ENCODE measurements at places on chromosomes 16 and 17.

GRCh38 chr17:73639932-73640331 is 4.3 kb downstream of the SDK2 start:
- DNase-seq: no peak

DNA sequence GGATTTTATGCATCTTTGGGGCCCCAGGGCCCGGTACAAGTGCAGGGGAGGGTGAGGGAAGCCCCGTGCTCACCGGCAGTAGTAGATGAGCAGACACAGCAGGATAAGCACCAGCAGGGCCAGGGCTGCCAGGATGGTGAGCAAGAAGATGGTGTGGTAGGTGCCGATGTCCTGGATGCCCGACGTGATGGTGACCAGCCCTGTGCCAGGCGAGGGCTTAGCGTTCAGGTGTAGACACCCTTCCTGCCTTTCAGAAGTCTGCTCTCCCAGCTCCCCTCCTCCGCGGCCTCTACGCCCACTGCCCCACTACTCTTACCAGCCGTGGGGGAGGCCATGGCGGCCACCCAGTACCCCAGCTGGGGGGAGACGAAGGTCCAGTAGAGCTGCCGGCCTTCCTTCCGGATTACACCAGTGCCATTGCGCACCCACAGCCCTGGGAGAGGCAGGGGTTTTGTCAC is 8.0 kb downstream of the FAM171A2 start:
- no peak for DNase-seq

DNA sequence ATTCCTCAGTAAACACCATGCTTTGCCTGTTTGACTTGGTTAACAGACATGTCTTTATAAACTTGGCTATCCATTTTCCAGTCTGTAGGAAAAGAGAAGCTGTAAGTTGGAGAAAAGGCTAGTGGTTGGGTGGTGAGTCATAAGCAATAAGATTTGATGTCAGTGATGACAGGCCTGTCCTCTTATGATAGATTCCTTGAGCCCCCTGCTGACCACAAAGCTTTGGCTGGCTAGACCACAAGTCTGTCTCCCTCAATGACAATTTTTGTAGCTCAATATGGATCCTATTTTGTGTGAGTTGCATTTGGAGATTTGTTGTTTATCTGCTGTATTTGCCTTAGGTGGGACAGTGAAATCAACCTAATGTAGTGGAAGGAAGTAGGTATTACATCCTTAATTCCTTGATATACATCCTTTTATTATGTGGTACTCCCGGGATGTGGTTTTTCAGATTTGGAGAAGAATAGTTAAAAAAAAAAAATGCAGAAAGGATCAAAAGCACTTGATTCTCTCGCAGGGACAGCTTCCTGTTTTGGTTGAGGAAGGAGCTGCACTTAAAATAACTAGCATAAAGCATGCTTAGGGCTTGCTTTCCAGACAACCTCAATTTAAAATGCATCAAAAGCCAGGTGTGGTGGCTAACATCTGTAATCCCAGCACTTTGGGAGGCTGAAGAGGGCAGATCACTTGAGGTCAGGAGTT is 67.4 kb downstream of the SIAH1 start:
- no peak for DNase-seq

DNA sequence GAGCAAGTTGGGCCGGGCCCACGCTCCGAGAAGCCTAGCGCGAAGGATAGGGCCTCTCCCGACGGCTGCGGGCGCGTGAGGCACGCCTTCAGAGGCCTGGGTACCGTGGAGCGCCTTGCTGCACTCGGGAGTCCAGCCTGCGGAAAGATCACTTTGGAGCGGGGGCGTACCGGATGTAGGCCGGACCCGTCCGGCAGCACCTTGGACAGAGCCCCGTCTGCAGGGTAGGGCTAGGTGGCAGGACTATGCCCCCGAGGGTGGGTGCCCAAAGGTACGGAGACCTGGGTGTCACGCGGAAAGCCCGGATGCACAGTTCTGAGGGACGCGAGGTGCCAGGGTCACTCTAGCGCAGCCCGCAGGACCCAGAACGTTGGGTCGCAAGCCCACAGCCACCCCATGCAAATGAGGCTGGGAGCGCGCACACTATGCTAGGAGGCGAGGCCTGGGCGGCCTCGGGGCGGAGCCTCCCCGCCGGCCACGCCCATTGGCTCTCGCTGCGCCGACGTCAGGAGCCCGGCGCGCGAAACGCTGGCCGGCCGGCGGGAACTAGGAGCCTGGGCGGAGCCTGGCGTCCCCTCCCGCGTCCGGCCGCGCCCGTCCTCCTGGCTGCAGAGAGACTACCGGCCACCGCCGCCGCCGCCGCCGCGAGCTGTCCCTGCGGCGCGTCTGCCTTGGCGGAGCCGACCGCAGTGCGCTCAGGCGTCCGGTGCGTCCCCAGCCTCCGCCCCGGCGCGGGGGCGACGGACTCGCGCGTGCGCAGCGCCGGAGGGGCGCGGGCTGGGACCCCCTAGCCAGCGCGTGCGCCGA is at the start of gene PAQR4:
Gene PAQR4, plus strand, starts transcription at position 611 of the 807 bp plus-strand sequence. CDS start 327 bp downstream, outside the sequence.
- peak; percentile 61 for DNase-seq

GRCh38 chr16:69840975-69841374 is 78.8 kb downstream of the WWP2 start:
- no peak for DNase-seq

Data from DMS 273 treated with DMSO at 0.1 percent for 48 hours (cell line).